Nucleus accumbens (tissue), 56 donors: ENCODE measurements at places on chromosomes 11 and 22.

DNA sequence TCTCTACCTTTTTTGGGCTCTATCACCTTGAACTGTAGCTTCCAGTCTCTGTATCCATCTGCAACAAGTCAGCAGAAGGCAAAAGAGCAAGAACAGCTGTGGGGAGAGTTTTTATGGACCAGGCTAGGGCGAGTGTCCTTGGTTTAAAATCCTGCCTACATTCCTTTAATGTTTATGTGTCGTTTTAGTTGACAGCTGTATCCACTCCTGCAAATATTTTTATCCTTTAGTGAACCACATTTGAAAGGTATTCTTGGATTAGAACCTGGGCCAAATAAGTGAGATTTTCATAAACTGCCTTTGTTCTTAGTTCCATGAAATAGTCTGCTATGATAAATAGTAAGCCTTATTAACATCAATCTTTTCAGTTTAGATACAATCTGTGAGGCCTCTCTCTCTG is 712.2 kb downstream of the ETS1 start:
- no peak for DNase-seq

DNA sequence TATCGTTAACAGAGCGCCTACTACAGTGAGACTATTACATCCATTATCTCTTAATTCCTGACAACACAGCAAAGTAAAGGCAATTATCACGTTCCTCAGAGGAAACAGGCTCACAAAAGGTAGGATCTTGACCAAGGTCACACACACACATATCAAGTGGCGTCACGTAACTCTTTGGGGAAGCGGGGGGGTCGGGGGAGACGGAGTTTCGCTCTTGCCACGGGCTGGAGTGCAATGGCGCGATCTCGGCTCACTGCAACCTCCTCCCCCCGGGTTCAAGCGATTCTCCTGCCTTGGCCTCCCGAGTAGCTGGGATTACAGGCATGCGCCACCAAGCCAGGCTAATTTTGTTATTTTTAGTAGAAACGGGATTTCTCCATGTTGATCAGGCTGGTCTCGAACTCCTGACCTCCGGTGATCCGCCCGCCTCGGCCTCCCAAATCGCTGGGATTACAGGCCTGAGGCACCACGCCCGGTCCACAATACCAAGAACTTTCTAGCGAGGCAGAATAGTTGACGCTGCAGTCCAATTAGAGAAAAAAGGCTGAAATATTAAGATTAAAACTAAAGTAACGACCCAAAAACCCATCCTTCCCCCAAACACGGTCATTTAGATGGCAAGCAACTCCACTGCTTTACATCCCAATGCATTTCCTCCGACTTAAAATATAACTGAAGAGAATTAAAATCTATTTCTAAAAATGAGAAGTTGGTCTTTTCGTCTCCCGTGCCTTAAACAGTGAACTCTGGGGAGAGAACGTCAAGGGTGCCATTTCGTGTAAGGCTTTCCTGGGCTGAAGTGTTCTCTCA is 1.2 kb downstream of the DDX17 start:
- no peak for DNase-seq

GRCh38 chr22:40001800-40002577 is 7.2 kb downstream of the FAM83F start:
- no peak for DNase-seq

GRCh38 chr11:47351156-47352126 is 1.1 kb downstream of the MYBPC3 start:
- no peak for DNase-seq

- DNase-seq: no peak
Measured at GRCh38 chr22:26897384-26897783, 240.0 kb downstream of the MIAT start.

GRCh38 chr11:15179167-15179566 is 64.4 kb downstream of the INSC start:
- no peak for DNase-seq

GRCh38 chr11:65907878-65908277 is 7.7 kb upstream of the FOSL1 start:
- no peak for DNase-seq

DNA sequence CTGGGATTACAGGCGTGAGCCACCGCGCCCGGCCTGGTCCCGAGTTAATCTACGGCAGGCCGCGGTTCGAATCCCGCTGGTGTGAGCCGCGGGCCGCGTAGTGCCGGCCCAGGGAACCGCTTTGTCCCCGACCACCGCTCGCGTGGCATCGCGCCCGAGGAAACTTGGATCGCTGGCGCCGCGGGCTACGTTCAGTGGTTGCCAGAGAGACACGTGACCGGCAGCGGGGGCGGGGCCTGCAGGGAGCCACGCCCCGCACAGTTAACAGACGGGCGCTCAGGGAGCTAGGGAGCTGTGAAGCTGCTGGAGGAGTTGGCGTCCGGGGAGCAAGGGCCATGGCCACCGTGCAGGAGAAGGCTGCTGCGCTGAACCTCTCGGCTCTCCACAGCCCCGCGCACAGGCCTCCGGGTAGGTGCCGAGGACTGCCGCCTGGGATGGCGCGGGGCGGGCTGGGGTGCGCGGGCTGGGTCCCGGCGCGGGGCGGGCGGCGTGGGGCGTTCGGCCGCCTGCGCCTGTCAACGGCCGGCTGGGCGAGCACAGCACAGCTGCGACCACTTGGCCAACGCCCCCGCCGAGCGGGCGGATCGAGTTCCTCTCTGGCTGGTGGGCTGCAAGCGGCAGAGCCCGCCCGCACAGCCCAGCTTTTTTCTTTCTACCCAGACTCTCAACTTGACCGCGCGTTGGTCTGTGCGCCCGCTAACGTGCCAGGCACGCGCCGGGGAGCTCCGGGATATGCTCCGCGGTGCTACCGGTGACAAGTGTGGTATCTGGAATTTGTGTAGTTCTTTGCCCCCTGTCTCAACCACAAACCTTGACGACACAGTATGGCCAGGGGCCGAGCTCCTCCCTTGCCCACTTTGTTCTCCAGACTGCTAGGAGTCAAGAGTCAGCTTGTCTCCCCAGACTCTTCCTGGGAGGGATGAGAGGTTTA is at the start of gene DEPDC7:
Gene DEPDC7, plus strand, starts transcription at position 258 of the 931 bp plus-strand sequence. Its CDS starts 78 bp downstream, at position 336.
- peak; percentile 86 for DNase-seq

- DNase-seq: no peak
Measured at GRCh38 chr22:21100149-21101032, 54.6 kb downstream of the LRRC74B start.

DNA sequence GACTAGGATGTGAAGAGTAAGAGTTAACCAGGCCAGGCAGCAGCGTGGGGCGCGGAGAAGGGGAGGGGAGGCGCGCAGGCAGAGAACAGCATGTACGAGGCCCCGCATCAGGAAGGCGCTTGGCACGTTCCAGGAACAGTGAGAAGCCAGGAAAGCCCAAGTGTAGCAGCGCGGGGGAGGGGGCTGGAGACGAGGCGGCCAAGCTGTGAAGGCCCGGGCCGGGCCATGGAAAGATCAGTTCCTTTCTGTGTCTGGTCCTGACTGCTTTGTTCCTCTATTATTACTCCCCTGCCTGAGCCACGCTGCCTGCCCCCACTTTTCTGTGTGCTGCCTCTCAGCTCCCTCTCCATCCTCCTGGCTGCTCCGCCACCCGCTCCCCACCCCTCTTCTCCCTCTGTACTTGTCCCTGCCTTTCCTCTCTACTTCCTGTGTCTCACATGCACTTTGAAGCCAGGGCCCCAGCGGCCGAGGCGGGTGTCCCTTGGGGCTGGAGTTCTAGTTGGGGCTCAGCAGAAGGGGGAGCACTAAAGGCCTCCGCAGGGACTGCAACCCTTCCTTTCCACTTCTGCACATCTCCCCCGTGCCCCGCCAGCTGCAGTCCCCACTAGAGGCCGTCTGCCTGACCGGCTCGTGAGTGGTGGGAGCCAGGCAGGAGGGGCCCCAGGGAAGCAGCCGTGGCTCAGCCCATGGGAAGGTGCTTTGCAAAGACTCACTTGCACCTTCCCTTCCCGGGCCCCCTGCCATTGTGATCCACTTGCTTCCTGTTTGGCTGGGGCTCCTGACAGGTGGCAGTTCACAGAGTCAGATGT is 63.7 kb downstream of the PRDM11 start:
- peak; percentile 68 for DNase-seq

DNA sequence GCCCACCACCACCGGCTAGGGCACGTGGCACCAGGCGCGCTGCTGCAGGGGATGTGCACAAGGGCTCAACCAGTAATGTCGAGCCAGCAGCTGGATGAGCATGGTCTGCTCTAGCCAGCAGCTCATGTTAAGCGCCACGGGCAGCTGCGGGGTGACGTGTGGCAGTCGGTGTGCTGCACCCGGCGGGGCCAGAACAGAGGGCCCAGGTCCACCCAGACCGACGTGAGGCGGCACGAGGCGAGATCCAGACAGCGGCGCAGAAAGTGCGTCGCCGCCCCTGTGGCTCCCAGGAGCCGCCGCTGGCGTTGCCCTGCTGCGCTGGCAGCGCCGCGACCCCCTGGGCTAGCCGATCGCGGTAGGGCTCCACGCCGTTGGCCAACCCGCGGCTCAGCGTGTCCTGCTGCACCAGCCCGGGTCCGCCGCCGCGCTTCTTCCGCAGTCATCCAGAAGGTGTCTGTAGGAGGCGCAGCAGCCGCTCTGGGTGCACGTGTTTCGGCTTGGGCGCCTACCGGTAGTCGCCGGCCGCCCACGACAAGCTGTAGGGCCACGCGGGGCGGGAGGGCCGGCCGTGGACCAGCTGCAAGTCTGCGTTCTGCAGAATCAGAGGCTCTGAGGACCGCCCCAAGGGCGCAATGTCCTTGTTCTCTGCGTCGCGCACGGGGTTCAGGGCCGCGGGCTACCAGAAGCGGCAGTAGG is 4.6 kb upstream of the GALR3 start:
- no peak for DNase-seq

- no peak for DNase-seq
Measured at GRCh38 chr22:41021613-41022454, 70.6 kb upstream of the EP300 start.
